Aorta (tissue), 5 donors: ENCODE measurements at places on chromosomes 3 and 15.

- DNase-seq = peak; percentile 77
Measured at GRCh38 chr15:88894348-88894818, 961 bp downstream of the HAPLN3 start.

DNA sequence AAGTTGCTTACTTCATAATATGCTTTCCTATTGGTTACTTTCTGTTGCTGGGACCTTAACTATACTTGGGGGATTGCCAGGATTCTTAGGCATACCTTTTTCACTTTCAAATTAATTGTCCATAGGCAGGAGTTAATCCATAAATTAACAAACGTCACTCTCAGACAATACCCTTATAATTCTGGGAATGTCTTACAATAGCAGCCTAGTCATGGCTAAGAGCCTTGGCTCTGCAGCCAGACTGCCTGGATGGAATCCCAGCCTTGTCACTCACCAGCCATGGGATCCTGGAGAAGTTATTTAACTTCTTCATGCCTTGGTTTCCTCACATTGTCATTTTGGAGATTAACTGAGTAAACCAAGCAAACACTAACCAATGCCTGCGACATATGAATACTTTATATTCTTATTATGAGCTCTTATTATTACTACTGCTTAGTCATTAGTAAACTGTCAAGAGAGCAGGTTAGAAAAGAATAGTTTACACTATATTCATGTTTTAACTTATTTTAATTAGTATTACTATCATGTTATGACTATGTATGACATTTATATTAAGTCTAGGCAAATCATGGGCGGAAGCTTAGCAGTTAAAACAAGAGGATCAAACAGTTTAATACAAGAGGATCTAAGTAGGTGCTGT, 29.0 kb downstream of the GYG1 start:
- DNase-seq = peak; percentile 83

DNA sequence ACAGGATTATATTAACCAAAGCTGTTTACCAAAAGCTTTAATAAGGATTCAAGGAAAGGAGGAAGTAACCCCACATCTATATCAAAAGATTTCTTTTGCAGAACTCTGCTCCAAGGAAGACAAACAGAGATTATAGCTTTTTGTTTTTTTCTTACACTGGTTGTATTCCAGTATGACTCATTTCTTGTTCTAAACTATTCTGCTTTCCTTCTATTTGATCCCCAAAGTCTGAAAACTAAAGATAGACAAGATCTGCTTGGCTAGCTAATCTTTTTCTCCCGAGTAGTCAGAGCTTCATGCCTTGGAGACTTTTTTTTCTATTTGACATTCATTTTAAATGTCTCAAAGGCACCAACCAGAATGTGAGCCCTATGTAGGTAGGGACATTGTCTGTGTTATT, 36.8 kb upstream of the FRMD5 start:
- DNase-seq = no peak

DNA sequence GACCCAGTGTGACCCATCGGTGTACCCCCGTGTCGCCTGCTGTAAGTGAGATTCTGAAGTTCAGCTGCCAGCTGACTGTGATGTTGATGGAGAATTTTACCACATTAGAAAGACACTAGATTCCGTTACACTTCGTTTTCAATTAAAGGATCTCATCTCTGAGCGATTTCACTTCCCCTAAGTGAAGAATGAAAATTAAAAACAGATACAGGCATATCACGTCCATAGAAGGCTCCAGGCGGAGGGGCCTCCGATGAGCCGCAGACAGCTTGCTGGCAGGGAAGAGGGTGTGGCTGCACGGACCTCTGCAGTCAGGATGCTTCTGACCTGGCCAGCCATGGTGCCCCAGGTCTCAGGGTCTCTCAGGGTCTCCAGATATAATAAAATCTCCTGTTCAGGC, 6.6 kb upstream of the CPN2 start:
- DNase-seq = no peak

- DNase-seq = no peak
Measured at GRCh38 chr15:58731756-58732535, 17.6 kb downstream of the ADAM10 start.

GRCh38 chr15:51751697-51752683, 593 bp downstream of the TMOD2 start:
- peak; percentile 62 for DNase-seq

DNA sequence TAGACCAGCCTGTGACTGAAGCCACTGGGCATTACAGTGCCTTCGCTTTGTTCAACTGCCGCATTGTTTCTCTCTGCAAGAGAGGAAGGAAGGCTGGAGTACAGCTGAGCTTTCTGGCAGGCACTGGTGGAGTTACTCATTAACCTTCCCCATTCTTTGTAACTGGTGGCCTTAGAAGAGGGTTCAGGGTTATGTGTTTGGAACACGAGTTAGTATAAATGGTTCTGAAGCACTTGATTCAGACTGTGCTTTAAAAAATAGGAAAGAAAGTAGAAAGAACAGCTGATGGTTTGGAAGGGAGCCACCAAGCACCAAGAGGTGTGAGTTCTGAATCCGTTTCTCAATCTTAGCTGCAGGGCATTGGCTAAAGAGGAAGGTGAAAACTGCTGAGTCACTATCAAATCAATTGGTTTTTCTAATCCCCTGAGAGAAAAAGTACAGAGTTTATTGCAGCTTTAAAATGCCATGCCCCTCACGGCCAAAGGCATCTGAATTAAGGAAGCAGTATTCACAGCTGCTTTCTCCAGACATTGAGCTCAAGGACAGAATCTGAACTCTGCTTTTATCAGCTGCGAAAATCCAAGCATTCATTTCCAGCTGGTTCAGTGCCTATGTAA, 3.6 kb downstream of the HGD start:
- DNase-seq = peak; percentile 48

DNA sequence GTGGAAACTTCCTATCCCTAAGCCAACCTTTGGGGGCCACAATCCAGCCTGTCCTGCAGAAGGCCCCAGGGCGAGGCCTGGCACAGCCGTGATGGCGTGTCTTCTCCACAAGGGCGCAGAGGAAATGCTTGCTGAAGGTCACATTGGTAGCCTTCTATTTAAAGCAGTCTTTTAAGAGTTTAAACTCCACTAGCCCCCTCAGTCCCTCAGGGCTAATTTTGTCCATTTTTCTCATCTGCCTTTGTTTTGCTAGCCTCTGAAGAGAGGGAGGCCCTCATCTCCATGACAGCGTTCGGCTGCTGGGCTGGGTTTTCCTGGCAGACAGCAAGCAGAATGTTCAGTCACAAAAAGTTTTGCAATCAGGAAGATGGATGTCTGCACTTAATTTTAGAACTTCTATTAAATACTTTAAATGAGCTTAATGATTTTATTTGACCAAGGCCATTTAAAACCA, 40.8 kb downstream of the RARB start:
- DNase-seq = peak; percentile 81

DNA sequence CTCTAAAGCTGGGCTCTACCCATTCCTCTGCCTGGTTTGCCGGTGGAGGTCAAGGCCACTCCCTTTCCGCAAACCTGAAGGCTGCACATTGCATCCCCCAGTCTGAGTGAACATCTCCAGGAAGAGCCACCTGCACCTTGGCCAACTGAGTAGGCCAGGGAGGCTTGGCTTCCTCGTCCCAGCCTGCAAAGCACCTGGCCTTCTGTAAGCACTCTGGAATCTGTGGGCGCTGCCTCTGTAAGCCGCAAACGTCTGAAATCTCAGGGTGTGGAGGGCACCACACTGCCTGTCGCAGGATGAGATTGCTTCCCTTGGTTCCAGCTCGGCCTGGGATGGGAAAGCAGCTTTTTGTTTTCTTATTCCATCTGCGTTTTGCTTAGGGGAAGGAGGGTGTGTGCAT, 81.3 kb downstream of the SEC22A start:
- no peak for DNase-seq

DNA sequence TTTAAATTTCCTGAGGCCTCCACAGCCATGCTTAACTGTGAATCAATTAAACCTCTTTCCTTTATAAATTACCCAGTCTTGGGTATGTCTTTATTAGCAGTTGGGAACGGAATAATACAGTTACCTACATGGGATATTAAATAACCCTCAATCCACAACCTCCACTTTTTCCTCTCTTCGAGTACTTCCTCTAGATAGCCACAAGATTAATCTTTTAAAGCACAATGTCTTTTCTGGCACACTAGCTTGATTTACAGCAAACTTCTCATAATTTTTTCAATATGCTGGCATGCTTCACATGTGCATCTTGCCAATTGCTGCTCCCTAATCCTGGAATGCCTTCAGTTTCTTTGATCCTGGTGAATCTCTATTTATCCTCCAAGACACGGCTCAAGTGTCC, 92.2 kb downstream of the P2RY1 start:
- DNase-seq = no peak

- DNase-seq = no peak
Measured at GRCh38 chr3:18946524-18946923, 201.8 kb upstream of the KCNH8 start.
